ENCODE measurements at places on chromosomes 5 and 9.

GRCh38 chr9:118578467-118578866 is 790.8 kb downstream of the BRINP1 start:
- peak; percentile 13 for DNase-seq

GRCh38 chr5:94440015-94440414 is 178.4 kb downstream of the KIAA0825 start:
- DNase-seq = no peak

- DNase-seq = no peak
These were observed 36.6 kb downstream of the SEMA4D start for GRCh38 chr9:89461265-89461664.

- DNase-seq = no peak
These were observed 11.7 kb downstream of the BICD2 start for GRCh38 chr9:92752812-92753404.

DNA sequence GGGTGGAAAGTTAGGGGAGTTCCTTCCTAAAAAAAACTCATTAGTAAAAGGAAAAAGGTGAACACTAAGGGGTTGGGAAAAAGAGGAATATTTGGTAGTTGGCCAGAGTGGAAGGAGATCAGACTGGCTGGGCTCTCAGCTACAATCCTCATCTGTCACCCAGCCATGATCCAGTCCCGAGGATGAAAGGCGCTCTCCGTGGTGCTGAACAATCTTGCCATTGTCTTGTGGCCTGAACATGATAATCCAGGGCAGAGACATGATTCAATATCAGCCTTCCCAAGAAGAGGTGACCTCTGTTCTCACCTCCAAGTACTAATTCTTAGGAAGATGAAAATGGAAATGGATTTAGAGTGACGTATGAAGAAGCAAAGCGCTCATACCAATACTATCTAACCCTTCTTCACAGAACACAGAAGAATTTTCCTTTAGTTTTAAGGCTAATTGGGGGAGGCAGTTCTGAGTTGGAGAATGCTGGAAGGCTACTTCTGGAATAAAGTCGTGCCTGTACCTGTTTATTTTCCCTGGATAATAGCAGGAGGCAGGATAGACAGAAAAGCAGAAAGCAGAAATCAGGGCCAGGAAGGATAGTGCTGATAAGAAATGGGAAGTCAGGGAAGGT is 36.6 kb upstream of the MYORG start:
- no peak for DNase-seq

DNA sequence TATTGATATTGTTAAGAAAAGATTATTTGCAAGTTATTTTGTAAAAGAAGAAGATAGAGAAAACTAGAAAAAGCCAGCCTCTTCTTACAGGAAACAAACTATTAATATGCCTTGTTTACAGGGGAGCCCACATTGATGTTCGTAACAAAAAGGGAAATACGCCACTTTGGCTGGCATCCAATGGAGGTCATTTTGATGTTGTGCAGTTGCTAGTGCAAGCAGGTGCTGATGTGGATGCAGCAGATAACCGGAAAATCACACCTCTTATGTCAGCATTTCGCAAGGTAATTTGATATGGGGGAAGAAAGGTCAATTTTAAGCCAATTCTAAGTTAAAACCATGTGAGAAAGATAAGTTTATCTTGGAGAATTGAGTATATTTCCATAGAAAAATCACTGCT is 37.6 kb upstream of the EIF4EBP3 start:
- no peak for DNase-seq

- no peak for DNase-seq
These were observed 158.8 kb downstream of the SLF1 start for GRCh38 chr5:94777056-94777880.

DNA sequence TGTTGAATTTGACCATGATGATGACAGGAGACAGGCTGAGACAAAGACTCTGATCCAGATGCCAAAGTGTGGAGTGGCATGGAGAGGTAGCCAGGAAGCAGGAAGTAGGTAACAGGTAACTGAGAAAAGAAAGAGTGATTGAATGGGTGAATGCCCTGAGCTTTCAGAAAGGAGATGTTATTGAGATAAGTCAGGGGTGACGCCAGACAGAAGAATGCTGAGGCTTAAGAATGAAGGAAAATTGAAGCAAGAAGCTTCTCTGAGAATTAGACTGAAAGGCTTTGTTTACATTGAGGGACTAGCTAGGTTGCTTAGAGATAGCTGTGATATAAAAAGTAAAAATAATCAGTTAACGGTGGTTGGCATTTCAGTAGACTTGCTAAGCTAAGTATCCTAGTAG is 165.7 kb downstream of the PSAT1 start:
- no peak for DNase-seq

GRCh38 chr9:9437641-9438040 is 1175.2 kb downstream of the PTPRD start:
- DNase-seq = no peak

- DNase-seq = no peak
These were observed 150.6 kb downstream of the ERCC6L2 start for GRCh38 chr9:96025995-96026602.

- DNase-seq = no peak
These were observed 72.2 kb downstream of the LHFPL2 start for GRCh38 chr5:78576376-78576775.

DNA sequence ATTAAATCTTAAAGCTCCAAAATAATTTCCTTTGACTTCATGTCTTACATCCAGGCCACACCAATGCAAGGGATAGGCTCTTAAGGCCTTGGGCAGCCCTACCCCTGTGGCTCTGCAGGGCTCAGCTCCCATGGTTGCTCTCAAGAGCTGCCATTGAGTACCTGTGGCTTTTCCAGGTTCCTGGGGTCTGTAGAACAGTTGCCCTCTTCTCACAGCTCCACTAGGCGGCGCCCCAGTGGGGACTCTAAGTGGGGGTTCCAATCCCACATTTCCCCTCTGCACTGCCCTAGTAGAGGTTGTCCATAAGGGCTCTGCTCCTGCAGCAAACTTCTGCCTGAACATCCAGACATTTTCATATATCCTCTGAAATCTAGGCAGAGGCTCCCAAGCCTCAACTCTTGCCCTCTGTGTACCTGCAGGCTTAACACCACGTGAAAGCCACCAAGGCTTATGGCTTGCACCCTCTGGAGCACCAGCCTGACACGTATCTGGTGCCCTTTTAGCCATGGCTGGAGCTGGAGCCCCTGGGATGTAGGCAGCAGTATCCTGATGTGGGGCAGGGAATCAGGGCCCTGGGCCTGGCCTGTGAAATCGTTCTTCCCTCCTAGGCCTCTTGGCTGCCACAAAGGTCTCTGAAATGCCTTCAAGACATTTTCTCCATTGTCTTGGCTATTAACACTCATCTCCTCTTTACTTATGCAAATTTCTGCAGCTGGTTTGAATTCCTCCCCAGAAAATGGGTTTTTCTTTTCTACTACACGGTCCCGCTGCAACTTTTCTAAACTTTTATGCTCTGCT is 185.1 kb downstream of the SMARCA2 start:
- DNase-seq = no peak

DNA sequence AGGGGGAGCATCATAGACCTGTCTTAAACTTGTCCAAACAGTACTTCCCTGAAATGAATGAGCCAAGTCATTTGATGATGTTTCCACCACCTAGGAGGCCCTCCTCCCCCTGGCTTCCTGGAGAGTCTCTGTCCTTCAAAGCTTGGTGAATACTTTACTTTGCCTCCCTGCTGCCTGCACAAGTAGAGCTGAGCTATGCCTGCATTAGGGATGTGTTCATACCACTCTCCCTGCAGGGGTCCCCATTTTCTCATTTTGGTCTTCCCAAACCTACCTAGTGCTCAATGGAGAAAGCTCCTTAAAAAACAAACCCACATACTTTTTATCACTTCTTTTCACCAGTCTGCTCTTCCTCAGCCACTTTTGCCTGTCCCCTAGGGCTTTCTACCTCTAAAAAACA is 7.7 kb downstream of the CCNI2 start:
- no peak for DNase-seq

DNA sequence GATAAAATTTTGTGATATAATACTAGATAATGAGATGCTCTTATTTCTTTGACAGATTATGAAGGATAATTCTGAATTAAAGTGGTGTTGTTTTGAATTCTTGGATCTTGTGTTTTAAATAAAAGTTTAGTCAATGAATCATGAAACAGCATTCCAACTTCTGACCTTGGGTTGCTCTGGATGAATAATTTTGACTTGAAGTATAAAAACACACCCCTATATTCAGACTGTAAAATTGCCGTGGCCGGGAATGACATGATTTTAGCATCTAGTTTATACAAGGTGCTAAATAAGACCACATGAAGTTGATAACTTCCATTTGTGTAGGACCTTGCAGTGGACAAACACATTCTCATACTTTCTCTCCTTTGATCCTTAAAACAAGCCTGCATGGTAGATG is 67.2 kb upstream of the DAP start:
- DNase-seq = peak; percentile 10

- no peak for DNase-seq
These were observed 141.5 kb downstream of the KDM4C start for GRCh38 chr9:6899274-6899673.

- DNase-seq = no peak
These were observed 104.6 kb downstream of the CACNA1B start for GRCh38 chr9:137982200-137982599.

GRCh38 chr9:68505681-68506409 is 34.8 kb downstream of the TMEM252 start:
- no peak for DNase-seq

GRCh38 chr9:22107202-22108045 is 98.3 kb upstream of the CDKN2B start:
- no peak for DNase-seq

GRCh38 chr9:70814597-70814996 is 306.8 kb downstream of the TRPM3 start:
- DNase-seq = no peak

DNA sequence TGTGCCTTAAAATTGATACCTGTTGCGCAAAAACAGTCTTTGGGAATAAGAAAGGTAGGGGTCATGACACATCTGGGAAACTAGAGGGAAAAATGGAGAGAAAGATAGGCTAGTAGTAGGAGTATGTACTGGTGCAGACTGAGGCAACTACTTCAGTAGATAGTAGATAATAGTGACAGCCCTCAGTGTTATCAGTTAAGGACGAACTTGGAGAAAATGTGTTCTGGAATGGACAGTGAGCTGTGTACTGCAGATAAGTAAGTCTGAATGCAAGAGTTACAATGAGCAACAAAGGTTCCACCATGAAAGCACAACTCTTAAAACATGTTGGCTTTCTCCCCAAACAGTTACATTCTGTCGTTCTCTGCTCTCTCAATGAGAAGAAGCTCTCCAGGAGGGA is 6.5 kb upstream of the INSL6 start:
- no peak for DNase-seq

DNA sequence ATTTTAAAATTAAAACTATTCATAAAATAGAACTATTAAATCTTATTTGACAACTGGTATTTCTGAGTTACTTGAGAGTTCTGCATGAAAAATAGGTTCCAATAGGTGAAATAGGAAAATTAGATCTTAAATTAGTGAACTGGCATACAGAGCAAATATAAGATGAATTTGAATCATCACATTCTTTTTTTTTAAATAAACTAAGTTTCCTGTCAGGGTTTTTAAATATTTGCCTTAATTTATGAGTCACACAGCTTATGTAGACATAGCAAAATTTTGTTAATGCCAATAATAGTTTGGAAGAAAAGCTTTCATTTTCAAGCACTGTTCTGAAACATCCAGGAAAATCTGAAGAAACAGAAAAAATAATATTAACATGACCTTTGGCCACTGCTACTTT is 311.7 kb upstream of the HAPLN1 start:
- no peak for DNase-seq

- peak; percentile 6 for DNase-seq
These were observed 10.6 kb downstream of the LAMC3 start for GRCh38 chr9:131019388-131020239.

DNA sequence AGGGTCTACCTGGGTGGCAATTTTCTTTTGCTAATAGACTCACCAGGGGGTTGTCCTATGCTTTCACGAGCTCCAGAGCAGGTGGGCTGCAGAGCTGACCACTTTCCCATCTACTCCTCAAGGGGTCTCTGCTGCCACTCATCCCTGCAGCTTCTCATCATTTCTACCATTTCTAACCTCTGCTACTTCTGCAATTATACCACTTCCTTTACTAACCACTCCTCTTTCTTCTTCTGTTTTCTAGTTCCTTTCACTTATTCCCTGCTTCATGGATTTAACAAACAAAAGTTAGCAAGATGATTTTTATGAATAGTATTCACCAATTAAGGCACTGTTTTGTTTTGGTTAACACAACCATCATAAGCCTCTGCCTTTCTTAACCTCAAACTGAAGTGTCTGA is 34.5 kb upstream of the NIPBL start:
- no peak for DNase-seq

- DNase-seq = no peak
These were observed 103.2 kb downstream of the KLHL3 start for GRCh38 chr5:137632716-137633115.

DNA sequence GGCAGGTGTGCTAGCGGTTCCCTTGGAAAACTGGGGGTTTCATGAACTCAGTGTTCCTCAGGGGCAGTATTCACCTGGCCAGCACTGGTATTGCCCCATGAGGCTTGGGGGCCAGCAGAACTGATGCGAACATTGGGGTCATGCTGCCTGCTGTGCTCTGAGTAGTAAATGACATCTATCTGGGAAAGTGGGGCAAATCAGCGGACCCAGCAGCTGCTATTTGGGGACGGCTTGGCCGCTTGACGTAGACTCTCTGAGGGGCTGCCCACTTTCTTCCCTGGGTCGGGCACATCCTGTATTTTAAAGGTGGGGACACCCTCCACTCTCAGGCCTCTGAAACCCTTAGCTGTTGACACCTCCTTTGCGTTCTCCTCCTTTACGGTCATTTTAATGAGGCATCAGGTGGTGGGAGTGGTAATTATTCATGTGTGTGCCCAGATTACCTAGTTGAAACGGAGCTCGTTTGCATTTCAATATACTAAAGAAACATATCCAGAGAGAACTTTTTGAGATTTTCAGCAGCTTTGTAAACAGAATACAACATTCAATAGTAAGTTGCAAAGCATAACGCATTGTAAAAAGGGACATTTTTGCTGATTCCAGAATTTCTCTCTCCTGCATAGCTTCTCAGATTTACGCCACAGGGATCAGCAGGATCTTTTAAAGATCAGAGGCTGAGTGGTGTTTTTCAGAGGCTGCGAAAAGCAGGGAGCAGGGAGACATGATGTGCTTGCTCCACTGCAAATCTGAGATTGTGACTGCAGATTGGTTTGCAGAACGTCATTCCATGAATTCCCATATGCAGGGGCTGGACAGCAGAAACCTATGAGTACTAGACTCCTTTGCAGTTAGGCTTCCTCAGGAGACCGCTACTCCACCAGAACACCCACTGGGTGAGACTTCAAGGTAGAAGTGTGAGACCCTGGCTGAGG is 56.8 kb upstream of the ZFR start:
- DNase-seq = no peak

All from fibroblast of the conjunctiva (primary cell).